ENCODE measurements at places on chromosomes 11 and 22.

DNA sequence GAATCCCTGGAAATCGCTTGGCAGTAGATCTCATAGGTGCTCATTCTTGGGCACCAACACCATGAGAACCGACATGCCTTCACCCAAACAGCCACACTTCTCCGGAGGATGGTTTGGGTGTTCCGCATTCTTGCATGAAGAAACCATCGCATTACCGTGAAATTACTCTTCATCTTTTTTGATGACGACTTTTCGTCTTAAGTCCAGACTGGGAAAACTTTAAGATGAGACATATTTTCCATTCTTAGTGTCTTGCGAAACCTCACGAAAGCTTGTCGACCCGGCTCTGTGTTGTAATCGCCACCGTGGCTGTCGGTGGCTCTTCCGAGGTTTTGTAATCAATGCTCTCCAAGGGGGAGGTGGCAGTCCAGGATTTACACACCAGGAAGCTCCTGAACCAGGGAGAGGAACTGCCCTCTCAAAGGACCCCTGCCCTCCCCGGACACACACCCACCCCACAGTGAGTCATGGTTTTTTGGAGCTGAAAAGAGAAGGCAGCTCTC lies 1.7 kb downstream of the TOM1 start:
- no peak for DNase-seq

DNA sequence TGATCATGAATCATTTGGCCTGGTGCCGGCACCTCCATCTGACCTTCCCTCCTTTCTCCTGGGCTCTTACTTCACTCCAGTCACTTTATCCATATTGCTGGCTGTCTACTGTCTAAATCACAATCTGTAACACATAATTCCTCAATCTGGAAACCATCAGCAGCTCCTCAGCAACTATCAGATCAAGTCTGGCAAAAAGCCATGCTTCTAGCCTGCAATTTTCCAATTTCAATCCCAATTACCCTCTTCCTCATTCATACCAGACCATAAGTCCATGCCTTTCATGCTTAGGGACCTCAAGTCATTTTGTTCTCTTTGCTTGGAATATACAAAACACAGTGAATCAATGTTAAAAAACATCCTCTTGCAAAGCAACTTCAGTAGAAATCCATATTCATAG lies 882.8 kb upstream of the ANO3 start:
- DNase-seq: no peak

- no peak for DNase-seq
Observed at GRCh38 chr22:36808721-36809344, 8.0 kb downstream of the PVALB start.

DNA sequence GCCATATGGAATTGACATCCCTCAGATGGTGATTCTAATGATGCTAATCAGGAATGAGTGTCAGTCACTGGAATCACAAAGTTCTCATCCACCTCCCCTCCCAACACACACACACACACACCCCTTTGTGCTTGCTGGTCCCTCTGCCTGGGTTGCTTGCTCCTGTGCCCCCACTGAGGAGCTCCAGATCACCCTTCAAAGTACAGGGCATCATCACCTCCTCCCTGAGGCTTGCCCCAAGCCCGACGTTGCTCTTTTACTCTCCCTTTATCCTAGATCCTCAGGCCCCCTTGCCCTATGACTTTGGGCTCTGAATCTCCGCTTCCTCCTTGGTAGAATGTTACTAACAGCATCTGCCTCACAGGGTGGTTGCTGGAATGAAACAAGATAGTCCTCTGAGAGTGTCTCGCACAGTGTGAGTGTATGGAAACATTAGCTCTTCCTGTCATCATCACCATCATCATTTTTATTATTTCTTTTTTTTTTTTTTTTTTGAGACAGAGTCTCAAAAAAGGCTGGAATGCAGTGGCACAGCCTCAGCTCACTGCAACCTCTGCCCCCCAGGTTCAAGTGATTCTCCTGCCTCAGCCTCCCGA lies 3.4 kb downstream of the TOM1 start:
- DNase-seq: no peak
